ENCODE measurements at places on chromosomes 2 and 18.

DNA sequence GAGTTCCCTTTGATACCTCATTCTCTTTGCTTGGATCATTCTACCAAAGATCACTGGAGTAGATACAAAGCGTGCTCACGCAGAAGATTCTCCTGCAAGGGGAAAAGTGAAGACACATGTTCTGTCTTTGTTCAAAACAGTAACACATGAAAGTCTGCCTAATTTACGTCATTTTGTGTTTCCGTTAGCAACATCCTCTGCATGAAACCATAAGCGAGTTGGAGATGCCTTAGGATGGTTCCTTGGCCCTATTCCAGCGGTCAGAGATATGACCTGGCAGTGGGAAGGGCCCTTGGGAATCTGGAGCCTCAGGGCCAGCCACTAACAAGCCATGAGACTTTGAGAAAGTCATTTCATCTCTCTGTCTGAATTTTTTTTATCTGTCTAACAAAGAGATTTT, 180.9 kb upstream of the TWIST2 start:
- DNase-seq = no peak

GRCh38 chr18:54392543-54393023, 34.9 kb downstream of the C18orf54 start:
- DNase-seq = no peak

DNA sequence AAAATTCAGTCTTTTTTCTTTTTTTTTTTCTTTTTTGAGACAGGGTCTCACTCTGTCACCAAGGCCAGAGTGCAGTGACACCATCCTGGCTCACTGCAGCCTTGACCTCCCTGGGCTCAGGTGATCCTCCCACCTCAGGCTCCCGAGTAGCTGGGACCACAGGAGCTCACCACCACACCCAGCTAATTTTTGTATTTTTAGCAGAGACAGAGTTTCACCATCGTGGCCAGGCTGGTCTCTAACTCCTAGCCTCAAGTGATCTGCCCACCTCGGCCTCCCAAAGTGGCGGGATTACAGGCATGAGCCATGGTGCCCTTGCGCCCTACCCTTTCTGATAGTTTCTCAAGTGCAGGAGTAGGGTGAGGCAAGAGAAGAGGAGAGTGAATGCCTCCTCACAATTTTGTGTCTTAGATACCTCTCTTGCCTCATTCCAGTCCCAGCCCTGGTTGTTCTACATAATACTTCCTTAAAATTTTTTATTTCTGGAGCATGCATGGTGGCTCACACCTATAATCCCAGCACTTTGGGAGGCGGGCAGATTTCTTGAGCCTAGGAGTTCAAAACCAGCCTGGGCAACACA, 68.2 kb upstream of the CAB39 start:
- DNase-seq = no peak

- DNase-seq = no peak
These were observed 12.1 kb upstream of the ALLC start for GRCh38 chr2:3645745-3646389.

DNA sequence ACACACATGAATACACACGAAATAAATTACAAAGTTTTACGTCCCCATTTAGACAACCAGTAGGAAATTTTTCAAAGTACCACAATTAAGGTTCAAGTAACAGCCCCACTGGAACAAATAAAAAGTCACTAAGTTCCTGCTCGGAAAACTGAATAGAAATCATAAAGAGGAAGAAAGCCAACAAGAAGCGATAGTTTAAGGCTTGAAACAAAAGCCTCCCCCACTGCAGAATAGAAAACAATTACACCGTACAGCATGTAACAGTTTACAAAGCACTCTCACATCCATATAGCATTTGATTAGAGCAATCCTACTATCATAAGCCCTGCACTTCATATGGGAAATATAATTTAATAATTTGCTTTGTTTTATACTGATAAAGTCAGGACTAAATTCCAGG, 15.5 kb downstream of the KLF7 start:
- no peak for DNase-seq

GRCh38 chr2:2014251-2014771, 270.0 kb upstream of the PXDN start:
- no peak for DNase-seq

DNA sequence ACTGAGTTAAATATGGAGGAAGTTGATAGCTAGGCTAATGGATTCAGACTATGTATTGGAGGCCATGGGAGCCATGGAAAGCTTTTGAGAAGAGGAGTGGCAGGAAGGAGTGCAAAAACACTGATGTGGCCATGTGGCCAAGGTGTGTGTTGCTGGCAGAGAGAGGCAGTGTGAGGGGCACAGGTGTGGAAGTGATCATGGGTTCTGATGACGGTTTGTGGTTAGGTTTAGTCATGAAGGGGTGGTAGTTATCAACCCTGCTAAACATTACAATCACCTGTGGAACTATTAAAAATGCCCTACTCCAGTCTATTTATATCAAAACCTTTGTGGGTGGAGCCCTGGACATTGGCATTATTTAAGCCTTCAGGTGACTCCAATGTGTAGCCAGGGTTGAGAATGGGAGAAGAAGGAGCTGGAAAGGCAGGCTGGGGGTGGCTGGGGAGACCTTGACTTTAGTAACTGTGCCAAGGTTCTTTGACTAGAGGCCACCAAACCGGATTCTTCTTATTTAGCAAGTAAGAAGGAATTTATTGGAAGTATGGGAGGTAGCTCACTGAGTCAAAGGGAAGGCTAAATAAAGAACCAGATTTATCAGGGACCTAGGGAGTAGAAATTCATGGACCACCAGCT, 13.5 kb downstream of the GPR39 start:
- DNase-seq = no peak

- DNase-seq = no peak
These were observed 23.2 kb downstream of the INO80D start for GRCh38 chr2:206062724-206063123.

DNA sequence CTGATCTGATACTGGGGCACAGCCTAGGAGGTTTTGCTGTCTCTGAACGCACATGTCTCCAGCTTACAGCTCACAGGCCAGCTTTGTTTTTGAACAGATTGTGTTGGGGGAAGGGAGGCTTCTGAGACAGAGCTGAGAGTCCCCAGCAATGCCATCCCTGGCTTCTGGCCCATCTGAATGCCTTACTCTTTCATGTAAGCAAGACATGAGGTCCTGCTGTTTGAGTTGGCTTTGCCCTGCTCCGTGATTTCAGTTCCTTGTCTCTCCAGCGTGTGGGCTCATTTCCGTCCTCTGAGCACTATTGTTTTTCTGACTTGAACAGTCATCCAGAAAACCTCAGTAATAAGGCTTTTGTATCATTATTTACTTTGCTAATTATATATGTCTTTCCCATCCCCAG, 194.9 kb upstream of the TNP1 start:
- DNase-seq = no peak

DNA sequence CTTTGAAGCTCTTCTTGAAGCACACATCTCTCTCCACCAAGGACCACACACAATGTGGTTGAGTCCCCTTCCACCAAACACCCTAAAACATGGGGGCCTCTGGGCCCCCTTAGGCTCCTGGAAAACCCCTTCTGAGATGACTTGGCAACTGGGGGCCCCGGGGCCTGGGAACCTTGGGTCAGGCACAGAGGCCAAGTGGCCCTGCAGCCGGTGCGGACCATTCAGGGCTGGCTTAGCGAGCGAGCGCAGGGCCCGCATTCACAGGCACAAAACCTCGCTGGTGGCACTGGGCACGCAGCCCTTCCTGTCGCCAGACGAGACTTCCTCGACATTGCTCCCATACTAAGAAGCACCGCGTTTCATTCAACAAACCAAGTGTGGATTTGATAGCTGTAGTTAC, 111.2 kb upstream of the ID2 start:
- no peak for DNase-seq

DNA sequence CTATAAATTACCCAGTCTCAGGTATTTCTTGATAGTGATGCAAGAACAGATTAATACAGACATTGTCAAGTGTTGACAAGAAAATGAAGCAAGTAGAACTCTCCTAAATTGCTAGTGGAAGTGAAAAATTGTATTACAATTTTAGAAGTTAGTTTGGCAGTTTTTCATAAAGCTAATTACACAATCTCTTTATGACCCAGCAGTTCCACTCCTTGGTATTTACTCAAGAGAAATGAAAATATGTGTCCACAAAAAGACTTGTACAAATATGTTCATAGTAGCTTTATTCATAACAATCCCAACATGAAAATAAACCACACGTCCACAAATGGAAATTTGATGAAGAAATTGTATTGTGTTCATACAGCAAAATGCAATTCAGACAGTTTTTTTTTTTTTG, 49.4 kb downstream of the PDE1A start:
- no peak for DNase-seq

GRCh38 chr2:191173206-191173605, 22.4 kb upstream of the STAT4 start:
- no peak for DNase-seq

GRCh38 chr18:13703899-13704298, 22.5 kb downstream of the FAM210A start:
- no peak for DNase-seq

DNA sequence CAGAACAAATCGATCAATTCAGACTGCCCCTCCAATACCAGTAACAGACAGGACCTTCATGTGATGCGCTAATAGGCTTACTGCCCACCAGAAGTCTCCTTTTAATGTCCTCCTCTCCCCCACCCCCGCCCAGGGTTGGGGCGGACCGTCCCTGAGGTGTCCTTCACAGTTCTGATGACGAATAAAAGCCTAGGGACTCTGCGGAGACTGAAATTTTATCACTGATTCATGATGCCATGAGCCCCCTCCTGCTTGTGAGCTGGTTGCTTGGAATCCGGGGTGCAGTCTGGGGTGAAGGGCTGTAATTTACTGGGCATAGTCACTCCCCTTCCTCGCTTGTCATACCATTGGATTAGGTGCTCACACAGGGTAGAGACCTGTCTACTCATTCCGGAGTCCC, 42.3 kb downstream of the B3GNT2 start:
- DNase-seq = no peak

DNA sequence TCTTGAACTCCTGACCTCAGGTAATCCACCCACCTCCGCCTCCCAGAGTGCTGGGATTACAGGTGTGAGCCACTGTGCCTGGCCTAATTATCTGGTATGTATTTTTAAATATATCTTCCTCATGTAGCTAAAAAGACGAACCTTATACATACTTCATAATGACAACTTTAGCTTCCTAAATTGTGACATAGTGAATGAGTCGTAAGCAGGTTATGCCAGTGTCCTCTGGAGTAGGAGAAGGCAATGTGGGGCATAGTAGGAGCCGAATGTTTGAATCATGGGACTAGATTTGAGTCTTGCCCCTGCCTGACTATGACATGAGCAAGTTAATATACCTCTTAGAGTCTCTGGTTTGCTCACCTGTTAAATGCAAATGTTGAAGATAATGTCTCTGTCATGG, 95.8 kb upstream of the FOSL2 start:
- DNase-seq = no peak

GRCh38 chr2:24203787-24204150, 28.9 kb downstream of the FAM228A start:
- no peak for DNase-seq

DNA sequence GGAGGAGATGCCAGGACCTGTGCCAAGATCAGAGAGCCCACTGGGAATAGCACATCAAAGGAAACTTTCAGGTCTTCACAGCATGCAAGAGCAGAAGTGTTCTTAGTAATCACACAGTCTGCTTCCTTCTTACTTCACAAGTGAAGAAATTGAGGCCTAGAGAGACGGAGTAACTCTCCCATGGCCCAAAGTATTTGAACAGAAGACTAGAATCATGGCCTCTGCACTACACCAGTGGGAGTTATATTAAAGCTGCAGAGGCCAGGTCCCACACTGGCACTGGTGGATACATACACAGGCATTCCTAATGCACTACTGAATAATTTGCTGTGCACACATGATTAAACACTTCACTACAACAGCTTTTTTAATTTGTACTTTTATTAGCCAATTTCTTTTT, 107.6 kb upstream of the RMP24 start:
- DNase-seq = no peak

GRCh38 chr18:51009072-51009471, 20.9 kb upstream of the SMAD4 start:
- no peak for DNase-seq

DNA sequence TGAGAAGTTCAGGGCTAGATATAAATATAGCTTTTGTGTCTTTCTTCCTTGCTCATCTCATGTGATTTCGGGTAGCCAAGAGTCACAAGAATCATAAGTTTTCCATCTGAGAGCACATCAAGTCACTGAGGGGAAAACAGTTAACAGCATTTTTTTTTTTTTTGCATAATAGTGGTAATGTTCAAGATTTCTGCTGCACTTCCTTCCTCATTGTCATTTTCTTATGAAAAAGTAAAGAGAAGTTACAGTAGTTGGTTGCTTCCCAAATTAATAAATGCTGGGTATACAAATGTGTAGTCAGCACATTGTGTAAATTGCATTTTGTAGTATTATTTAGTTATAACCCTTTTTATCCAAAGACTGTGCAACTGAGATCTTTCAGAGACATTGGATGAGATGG, 93.6 kb downstream of the ZEB2 start:
- DNase-seq = no peak
